ENCODE measurements at places on chromosomes 16 and 17. TPM values are rescaled to one million over a fixed set of nuclear protein-coding genes. Genes with fewer than 3 reads are reported as not detected.

TP53TG3F gene
- total RNA-seq: not detected

GRCh38 chr17:45257115-45257514, 4.8 kb downstream of the SPATA32 start:
- DNase-seq: no peak

DNA sequence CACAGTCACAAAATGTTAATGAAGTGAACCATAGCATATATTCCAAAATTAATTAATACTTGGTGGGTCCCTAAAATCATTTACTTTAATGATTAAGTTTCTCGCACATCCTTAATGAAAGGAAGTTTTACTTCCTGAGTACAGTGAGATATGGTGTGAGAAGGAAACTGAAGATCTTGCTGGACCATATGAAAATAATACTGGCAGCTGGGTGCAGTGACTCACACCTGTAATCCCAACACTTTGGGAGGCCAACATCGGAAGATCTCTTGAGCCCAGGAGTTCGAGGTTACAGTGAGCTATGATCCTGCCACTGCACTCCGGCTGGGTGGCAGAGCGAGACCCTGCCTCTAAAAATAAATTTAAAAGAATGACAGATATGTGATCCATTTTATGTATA, 62.5 kb downstream of the ABCA8 start:
- no peak for DNase-seq

NDUFB10 gene
- total RNA-seq: 159 TPM

DNA sequence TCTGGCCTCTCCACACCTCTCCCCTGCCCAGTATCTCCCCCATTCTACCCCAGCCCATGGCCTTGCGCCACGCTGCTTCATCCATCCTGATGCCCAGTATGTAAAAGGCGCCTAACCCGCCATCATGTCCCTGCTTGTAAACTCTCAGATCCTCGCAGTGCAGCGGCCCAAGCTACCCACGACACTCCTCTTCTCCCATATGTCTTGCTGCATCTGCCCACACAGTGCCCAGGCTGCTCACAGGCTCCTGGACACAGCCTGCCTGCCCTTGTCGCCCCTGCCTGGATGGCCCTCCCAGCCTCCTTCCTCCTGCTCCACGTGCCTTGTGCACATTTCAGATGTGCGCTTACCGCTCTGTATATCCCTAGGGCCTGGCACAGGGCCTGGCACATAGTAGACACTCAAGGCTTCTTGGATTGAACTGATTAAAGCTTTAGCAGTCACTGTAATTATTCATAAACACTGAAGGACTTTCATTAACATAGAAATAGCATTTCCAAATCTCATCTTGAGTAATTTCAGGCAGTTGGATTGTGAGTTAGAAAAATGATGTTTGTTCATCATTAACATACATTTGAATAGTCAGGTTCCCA, 129.1 kb downstream of the CLEC16A start:
- no peak for DNase-seq

- DNase-seq: no peak
Observed at GRCh38 chr17:4960279-4960922, 7.2 kb downstream of the SPAG7 start.

DNA sequence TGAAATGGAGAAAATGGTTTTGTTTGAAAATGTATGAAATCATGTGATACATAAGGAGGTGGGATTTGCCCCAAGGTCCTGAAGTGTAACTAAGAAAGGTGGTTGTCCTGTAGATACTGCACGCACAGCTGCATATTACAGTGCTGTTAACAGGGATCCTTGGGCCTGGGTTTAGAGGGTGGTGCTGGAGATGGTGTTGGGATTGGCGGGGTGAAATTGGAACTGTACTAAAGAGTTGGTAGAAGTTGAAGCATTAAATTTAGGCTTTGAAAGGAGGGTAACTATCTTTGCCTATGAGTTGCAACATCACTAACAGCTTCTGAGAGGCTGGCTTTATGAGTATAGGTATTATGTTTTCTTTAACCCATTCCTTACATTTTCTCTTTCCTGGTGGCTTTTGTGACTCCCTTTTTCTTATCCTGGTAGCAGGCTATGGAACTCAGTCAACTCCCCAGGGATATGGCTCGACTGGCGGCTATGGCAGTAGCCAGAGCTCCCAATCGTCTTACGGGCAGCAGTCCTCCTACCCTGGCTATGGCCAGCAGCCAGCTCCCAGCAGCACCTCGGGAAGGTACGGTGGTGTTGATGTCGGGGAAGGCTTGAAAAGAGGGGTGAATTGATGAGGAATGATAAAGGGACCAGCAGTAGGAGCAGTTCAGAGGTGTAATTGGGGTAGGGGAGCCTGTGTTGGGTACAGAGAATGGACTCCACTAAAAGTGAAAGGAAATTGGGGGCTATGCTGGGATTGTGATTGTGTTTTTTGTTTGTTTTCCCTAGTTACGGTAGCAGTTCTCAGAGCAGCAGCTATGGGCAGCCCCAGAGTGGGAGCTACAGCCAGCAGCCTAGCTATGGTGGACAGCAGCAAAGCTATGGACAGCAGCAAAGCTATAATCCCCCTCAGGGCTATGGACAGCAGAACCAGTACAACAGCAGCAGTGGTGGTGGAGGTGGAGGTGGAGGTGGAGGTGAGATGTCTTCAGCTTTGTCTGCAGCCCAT, 3.8 kb downstream of the FUS start:
- no peak for DNase-seq
